ENCODE measurements at places on chromosomes 16 and 17.

DNA sequence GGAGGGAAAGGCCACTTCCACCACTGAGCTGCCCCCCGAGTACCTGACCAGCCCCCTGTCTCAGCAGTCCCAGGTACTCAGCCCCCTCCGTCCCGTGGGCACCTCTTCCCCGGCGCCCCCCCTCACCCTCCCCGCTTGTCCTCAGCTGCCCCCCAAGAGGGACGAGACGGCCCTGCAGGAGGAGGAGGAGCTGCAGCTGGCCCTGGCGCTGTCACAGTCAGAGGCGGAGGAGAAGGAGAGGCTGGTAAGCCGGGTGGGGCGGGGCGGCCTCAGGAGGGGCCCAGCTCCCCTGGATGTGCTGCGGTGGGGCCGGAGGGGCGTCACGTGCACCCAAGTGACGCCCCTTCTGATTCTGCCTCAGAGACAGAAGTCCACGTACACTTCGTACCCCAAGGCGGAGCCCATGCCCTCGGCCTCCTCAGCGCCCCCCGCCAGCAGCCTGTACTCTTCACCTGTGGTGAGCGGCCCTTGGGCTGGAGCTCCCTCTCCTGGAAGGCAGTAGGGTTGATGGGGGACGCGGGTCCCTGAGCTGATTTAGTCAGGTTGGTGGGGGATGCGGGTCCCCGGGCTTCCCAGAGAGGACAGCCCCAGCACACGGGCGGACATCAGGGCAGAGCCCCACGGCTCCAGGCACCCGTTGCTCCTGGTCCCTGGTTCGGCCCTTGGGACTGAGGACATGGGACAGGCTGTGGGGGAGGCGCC, 9.5 kb upstream of the MRPL12 start:
- DNase-seq, result no peak

- no peak for DNase-seq
These were observed 26.8 kb upstream of the CIBAR2 start for GRCh38 chr16:85138825-85139627.

GRCh38 chr17:17139972-17140589, 66.1 kb downstream of the PLD6 start:
- no peak for DNase-seq

DNA sequence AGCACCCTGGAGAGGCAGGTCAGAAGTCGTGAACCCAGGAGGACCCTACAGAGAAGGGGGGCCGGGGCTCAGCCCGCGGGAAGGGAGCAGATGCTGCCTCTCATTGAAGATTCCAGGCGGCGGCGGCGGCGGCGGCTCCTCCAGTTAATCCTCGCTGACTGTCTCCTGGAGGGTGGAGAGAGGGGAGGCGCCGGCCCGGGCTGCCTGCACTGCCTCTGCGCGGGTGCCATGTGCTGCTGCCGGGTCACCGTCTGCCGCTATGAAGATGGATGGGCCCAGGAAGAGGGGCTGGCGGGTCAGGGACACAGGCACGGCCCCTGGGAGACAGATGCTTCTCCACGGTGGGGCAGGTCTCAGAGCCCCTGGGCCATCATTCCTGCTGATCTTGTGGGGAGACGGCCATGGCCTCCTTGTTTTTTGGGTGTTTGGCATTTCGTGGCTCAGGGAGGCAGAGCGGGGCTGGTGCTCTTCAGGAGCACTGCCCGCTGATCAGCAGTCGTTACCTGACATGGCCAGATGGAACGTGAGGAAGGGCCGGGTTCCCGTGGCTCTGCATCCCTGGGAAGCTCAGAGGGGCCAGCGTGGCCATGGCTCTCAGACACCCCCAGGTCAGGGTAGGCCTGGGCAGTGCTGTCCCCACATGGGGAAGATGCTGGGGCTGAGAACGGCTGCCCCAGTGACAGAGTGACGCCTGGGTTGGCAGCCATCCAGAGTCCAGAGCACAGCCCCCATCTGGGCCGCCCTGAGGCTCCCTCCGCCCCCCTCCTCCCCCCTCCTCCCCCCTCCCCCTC, 36.1 kb downstream of the GINS2 start:
- DNase-seq, result peak; percentile 21

Data from anterior cingulate cortex (tissue), 58 donors.